ENCODE measurements at places on chromosomes 5 and 9.
A peak's percentile ranks its signal among the peaks of the same experiment; 100 is the strongest.

DNA sequence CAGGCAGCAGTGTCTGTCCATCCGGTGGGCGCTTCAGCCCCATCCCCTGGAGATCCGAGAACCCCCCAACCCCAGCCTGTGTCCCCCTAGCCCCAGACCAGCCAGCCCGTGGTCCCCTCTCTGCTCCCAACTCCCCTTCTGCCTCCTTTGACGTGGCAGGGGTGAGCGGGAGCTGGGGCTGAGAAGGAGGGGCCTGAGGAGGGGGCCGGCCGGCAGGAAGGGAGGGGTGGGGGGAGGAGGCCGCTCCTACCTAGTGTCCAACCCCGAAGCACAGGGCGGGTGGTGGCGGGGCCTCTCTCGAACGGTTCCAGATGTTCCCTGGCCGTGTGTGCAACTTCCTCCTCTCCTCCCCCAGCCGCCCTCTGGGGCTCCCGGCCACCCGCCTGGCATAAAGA is 31.0 kb downstream of the GOLGA2 start:
- DNase-seq = no peak

DNA sequence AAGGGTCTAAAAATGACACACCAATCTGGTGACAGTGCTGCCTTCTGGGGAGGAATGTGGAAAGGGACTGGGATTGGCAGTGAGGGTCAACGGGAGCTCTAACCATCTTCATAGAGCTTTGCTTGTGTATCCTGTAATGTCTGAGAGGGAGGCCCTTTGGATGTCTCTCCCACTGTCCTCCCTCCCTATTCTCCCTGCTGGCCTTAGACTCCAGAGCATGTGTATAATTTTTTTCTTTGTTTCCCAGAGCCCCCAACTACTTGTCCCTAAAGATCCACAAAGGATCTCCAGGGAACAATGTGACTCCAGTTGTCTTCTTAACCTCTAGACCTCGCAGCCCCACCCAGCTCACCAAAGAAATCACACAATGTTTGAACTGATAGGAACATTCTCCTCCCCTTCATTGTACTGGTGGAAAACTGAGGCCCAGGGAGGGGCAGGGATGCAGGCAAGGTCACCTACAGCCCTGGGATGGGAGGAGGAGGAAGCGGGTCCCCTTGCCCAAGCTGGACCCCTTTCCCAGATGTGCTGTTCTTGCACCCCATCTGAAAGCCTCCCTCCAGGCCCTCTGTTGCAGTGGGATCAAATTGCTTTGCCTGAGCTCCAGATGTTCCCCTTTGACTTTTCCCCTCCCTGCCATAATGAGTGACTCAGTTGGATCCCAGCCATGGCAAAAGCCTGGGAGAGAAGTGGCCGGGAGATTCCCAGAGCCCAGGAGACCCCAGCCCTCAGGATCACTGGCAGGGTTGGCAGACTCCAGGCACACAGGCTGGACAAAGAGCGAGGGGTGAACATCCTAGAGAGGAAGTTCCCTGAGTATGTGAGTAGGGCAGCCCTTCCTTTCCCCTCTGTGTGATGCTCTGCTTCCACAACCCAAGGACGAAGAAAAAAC is 21.8 kb downstream of the SPARC start:
- no peak for DNase-seq

- peak; percentile 7 for DNase-seq
These were observed 186.7 kb downstream of the PDZD2 start for GRCh38 chr5:31825518-31826068.

DNA sequence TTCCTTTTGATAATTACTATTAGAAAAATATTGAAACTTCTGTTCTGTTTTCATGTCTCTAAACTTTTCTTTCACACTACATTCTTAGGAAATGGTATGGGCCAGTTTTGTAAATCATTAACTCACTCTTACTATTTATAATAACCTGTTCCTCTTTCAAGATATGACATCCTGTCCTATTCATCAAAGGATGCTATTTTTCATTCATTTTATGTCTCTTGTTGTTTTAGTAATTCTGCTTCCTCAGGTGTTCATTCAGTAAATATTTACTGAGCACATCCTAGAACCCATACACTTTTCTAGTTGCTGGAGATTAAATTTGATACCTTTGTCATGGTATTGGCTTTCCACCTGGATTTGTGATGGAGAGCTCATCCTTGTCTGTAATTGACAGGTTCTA is 58.0 kb downstream of the GDA start:
- no peak for DNase-seq

- DNase-seq = no peak
These were observed 298.1 kb downstream of the NR3C1 start for GRCh38 chr5:143105216-143105905.

GRCh38 chr5:116922532-116922931 is 347.9 kb upstream of the SEMA6A start:
- no peak for DNase-seq

DNA sequence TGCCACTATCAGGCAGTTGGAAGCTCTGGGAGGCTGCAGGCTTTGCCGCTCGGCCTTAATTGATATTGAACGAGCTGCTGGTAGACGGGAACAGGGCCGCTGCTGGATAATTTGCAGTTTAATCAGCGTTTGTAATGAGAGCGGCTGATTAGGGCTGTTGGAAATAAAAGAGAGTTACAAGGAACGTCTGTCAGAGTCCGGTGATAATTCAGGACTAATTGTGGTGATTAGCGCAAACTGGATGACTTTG is 68.2 kb upstream of the TBCA start:
- DNase-seq = no peak

Data from stimulated activated CD8-positive, alpha-beta memory T cell treated with anti-CD3 and anti-CD28 coated beads, Interleukin-4, amount 100 ng/mL, for 1 hour (primary cell).